ENCODE measurements at places on chromosomes 1 and 21. TPM values are rescaled to one million over a fixed set of nuclear protein-coding genes. Genes with fewer than 3 reads are reported as not detected.

The PLEKHN1 gene
- not detected for total RNA-seq

The CEPT1 gene
- total RNA-seq: 59.0 TPM

The SYCP1 gene
- not detected for total RNA-seq

The HSF2BP gene
- total RNA-seq: 5.1 TPM

The TFF3 gene
- not detected for total RNA-seq

The ALG14 gene
- 4.9 TPM for total RNA-seq

The ALPL gene
- not detected for total RNA-seq

The GPR3 gene
- total RNA-seq: 0.22 TPM

The RXFP4 gene
- total RNA-seq: 0.34 TPM

The RGS8 gene
- 0.31 TPM for total RNA-seq

The FAM163A gene
- not detected for total RNA-seq

The FAM151A gene
- total RNA-seq: not detected

The FGGY gene
- 4.9 TPM for total RNA-seq

The KRTAP20-1 gene
- not detected for total RNA-seq

The OR2T33 gene
- total RNA-seq: not detected

The ETV3L gene
- total RNA-seq: not detected

The KCND3 gene
- total RNA-seq: not detected

The IL19 gene
- not detected for total RNA-seq

The TAL1 gene
- total RNA-seq: not detected

The TIPRL gene
- total RNA-seq: 54.3 TPM

The TAS1R1 gene
- total RNA-seq: not detected

The SLC30A7 gene
- total RNA-seq: 13.8 TPM

The ASAP3 gene
- total RNA-seq: 18.0 TPM

The TMEM54 gene
- total RNA-seq: 0.93 TPM

The CFHR5 gene
- not detected for total RNA-seq
